Mucosa of descending colon (tissue), 3 donors: ENCODE measurements at places on chromosomes 1 and 21. TPM values are rescaled to one million over a fixed set of nuclear protein-coding genes. Genes with fewer than 3 reads are reported as not detected.

Gene C21orf91
- total RNA-seq: 8.0 TPM

Gene DNAI4
- 38.0 TPM for total RNA-seq

Gene SH2D1B
- total RNA-seq: 0.93 TPM

Gene IFI16
- total RNA-seq: 36.6 TPM

Gene RGS16
- 2.3 TPM for total RNA-seq

Gene TEX38
- total RNA-seq: not detected

Gene GPR25
- total RNA-seq: not detected

Gene HTR1D
- not detected for total RNA-seq

Gene HSF2BP
- 0.32 TPM for total RNA-seq

Gene CD101
- 6.1 TPM for total RNA-seq

Gene CR1L
- not detected for total RNA-seq

Gene MYBPH
- total RNA-seq: not detected

Gene MATN1
- not detected for total RNA-seq

Gene KLHDC8A
- total RNA-seq: 0.78 TPM

Gene TEDDM1
- not detected for total RNA-seq

Gene PIGK
- 24.5 TPM for total RNA-seq

Gene SLC45A3
- 19.0 TPM for total RNA-seq
